Activated CD8-positive, alpha-beta T cell treated with anti-CD3 and anti-CD28 coated beads for 36 hours (primary cell): ENCODE measurements at places on chromosomes 7 and 10.

DNA sequence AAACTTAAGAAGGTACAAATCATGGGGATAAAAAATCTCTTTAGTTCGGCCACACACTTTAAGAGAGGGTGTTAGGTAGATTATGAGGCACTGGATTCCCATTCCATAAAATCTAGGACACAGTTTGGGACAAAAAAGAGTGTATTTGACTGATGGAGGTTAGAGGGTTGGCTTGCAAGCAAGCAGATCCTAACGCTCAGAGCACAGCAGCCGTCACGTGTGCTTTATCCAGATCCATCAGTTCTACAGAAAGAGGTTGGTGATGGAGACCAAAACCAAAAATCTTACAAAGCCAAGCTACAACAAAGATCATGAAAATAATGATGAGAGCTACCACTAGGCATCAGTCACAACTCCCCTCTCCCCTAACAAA, 549.4 kb downstream of the TNS3 start:
- no peak for DNase-seq
- no peaks in the 10 kb centered on the region for H3K4me1 ChIP-seq
- H3K36me3 ChIP-seq, result no peaks in the 10 kb centered on the region
- no peak overlapping the region for H3K27ac ChIP-seq

DNA sequence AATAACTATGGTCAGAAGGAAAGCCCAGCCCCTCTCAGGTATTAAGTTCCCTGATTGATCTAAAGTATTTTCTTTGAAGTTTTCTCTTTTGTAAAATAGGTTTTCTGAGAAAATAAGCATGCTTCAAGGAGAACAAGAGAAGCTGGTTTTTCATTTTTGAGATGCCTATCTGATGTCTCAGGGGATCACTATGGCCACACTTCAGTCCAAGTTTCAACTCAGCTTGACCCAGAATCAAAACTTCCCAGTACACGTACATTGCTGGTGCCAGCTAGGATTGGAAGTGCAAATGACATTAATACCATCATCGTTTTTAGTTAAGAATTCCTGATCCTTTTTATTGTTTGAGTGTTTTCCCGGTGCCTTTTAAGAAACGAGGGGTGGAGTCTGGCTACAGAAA, 7.2 kb downstream of the ITIH5 start:
- no peaks in the 10 kb centered on the region for H3K4me1 ChIP-seq
- no peak overlapping the region for H3K4me3 ChIP-seq
- no peak for DNase-seq
- peaks cover 16% of the 10 kb centered on the region for H3K27me3 ChIP-seq
- H3K36me3 ChIP-seq, result no peaks in the 10 kb centered on the region

DNA sequence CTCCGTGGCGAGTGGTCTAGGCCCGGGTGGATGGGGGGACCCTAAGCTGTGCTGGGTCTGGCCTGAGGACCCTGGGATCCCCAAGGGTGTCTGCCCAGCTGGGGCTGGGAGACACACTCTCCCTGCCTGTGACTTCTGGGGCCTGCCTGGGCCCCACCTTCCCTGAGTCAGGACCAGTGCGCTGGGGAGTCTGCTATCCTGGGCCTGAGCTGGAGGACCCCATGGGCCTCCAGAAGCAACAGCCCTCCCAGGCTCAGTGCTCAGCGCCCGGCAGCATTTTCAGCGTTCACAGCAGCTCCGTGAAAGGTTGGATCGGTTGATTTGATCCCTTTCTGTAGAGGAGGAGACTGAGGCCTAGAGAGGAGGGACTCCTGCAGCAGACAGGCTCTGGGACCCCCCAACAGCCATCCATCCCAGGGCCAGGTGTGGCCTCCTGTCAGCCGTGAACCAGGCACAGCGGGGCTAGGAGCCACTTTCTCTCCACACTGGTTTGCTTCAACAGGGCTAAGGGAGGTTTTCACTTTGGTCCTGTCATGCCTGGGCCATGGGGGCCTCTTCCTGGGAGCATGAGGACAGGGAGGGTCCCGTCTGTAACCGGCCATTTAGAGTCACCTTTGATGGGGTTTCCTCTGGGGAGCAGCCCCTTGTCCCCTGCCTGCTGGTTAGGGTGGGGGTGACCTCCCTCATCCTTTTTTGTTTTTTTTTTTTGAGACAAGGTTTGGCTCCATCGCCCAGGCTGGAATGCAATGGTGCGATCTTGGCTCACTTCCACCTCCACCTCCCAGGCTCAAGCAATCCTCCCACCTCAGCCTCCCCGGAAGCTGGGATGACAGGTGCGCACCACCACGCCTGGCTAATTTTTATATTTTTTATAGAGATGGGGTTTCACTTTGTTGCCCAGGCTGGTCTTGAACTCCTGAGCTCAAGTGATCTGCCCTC, 12.4 kb downstream of the FOXL3 start:
- no peak overlapping the region for H3K27ac ChIP-seq
- H3K27me3 ChIP-seq, result no peaks in the 10 kb centered on the region
- H3K4me3 ChIP-seq, result no peak overlapping the region

- H3K4me1 ChIP-seq, result peaks cover 8% of the 10 kb centered on the region
- peaks cover 45% of the 10 kb centered on the region for H3K27me3 ChIP-seq
These were observed 148.7 kb upstream of the MKI67 start for GRCh38 chr10:128274938-128275337.

DNA sequence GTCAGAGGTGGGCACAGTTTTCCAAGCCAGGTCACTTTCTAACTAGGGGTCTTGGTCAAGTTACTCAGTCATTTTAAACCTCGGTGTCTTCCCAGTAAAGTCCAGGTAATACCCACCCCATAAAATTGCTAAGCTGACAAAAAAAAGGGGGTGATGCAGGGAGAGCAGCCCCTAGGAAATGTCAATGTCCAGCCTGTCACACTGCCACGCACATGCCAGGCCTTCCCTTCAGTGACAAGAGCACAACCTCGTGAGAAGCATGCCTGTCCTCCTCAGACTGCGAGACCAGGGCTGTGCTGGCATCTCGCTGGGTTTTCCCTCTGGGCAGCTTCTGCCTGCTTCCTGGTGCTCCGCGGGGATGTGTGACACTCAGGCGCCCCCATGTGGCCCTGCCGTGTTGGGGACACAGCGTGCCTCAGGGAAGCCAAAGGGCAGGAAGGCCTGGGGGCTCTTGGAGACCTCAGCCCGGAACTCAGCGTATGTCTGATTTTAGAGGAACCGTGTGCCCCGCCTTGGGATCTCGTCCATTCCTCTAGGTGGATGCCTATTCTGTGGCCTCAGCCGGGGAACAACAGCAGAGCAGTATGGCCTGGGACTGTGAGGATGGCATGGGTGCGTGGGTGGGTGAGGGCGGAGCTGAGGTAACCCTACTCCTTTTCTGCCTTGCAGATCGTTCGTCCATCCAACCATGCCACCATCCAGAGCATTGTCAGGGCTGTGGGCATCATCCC, 10.2 kb upstream of the GDF2 start:
- peaks cover 20% of the 10 kb centered on the region for H3K4me1 ChIP-seq
- H3K36me3 ChIP-seq, result no peaks in the 10 kb centered on the region
- H3K4me3 ChIP-seq, result no peak overlapping the region
- H3K27ac ChIP-seq, result peak overlapping the region; percentile 72
- DNase-seq, result peak; percentile 92
- no peaks in the 10 kb centered on the region for H3K27me3 ChIP-seq

DNA sequence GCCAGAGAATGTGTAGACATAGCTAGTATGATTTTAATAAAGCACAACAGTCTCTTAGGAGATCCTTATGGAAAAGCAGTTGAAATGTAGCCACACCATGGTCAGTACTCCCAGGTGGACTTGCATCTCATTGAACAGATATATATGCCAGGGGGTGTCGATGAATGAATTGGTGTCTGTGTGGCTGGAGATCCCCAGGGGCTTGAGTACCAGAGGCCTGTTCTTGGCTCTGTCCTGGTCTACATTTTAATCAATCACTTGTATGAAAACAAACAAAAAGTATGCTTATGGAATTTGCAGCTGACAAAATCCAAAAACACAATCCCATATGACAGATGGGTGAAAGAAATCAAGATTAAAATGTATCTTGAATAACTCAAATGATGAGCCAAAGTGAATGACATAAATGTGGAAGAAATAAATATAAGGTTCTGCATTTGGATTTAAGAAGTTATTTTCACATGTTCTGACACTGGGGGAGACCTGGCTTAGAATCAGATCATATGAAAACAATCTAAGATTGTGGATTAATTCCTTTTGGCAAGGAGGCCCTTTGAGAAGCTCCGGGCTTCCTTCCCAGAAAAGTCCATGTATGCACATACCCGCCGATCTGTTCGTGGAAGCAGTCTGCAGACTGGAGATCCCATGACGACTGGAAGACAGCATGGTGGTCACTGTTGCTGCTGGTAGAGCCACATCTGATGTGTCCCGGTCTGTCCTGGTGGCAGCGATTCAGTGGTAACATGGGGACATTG, 15.6 kb downstream of the CLEC2L start:
- no peaks in the 10 kb centered on the region for H3K4me1 ChIP-seq
- no peak for DNase-seq
- H3K27ac ChIP-seq, result no peak overlapping the region

DNA sequence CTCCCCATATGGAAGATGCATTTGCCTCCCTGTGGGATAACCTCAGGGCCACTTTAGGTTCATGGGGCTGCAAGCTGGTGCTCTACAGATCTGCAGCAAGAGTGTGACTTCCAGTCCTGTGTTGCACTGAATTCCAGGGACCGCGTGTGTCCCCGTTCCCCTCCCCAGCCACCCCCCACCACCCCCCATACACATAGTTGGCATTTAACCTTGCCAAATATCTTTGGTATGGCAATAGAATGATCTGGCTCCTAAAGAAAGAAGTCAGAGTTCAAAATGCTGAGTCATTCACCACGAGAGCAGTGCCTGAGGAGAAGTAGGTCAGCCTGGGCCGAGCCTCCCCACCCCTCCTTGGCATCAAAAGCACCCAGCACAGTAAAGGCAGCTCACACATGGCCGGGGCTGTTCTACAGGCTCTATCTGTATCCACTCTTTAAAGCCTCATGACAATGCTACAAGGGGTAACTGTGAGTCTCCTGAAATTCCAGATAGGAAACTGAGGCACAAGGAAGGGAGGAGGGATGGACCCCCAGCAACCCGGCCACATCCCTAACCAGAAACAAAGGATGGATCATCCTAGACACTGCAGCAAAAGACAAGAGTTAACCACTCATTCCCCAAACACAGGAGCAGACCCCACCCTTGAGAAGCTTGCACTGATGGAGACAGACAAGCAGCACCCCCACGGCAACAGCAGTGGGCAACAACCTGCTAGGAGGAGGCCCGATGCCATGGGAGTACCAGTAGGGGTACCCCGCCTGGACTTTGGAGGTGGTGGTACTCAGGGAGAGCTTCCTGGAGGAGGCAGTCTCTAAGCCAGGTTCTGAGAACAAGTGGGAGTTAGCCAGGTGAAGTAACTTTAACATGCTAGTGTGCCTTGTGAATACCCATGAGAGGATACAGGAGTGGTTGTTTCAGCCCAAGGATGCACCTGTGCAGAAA, 70.3 kb upstream of the NANOS1 start:
- peak; percentile 12 for DNase-seq
- H3K27ac ChIP-seq, result no peak overlapping the region
- no peaks in the 10 kb centered on the region for H3K4me1 ChIP-seq

- H3K27me3 ChIP-seq, result no peaks in the 10 kb centered on the region
- no peak overlapping the region for H3K27ac ChIP-seq
- no peak overlapping the region for H3K4me3 ChIP-seq
- peaks cover 35% of the 10 kb centered on the region for H3K36me3 ChIP-seq
These were observed 108.7 kb downstream of the TYW1 start for GRCh38 chr7:67105377-67105776.

DNA sequence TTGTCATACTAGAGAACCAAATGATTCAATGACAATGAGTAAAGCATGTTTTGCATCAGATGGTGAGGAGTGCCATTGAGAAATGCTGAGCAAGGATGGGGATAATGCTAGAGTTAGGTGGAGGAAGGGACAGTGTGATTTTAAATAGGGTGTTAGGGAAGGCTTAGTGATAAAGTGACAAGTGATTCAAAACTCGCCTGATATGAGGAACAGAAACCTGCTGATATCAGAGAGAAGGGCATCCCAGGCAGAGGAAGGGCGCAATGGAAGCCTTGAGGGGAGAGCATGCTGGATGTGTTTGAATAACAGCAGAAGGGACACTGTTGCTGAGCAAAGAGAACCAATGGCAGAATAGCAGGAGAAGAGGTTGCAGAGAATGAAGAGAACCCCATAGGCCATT, 196.2 kb downstream of the NRG3 start:
- no peaks in the 10 kb centered on the region for H3K27me3 ChIP-seq
- no peak for DNase-seq
- H3K4me3 ChIP-seq, result no peak overlapping the region
- no peaks in the 10 kb centered on the region for H3K4me1 ChIP-seq
- no peak overlapping the region for H3K27ac ChIP-seq

- H3K27me3 ChIP-seq, result no peaks in the 10 kb centered on the region
- DNase-seq, result peak; percentile 55
- no peak overlapping the region for H3K4me3 ChIP-seq
- no peaks in the 10 kb centered on the region for H3K36me3 ChIP-seq
- peaks cover 15% of the 10 kb centered on the region for H3K4me1 ChIP-seq
These were observed 2.9 kb upstream of the MYOZ1 start for GRCh38 chr10:73644015-73644743.

DNA sequence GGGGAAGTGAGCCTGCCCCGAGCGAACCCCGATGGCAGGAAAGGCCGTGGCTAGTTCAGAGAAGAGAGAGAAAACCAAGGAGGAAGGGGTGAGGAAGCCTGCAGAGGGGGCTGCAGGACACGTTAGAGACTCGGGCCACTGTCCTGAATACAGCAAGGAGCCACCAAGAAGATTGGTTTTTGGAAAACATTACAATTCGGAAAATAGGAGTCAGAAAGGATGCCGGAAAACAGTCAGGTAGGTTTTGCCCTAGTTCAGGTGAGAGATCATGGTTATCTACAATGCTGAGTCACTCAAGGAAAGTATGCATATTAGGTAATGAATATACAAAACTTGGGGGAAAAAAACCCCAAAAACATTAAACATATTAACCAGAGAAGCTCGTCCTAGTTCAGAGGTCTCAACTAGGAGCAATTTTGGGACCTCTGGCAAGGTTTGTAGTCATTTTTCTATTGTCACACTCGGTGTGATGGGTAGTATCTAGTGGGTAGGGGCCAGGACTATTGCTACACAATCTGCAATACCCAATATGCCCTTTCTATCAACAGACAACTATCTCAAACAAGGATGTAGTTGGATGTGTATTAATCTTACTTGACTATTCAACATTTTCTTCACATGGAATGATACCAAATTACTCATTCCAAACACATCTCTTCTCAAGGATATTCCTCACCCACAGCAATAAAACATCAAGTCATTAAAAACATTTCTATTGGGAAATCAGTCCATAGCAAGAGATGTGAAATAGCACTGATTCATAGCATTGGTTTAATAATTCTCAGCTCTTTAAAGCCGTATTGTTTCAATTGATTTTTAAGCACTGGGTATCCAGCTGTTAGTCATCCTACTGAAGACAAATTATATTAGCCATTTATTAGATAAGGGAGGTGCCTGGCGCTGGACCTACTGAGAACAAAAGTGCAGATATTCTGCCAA, 74.4 kb upstream of the RSU1 start:
- H3K4me1 ChIP-seq, result peaks cover 10% of the 10 kb centered on the region
- no peaks in the 10 kb centered on the region for H3K36me3 ChIP-seq
- peak overlapping the region; percentile 54 for H3K4me3 ChIP-seq
- H3K27ac ChIP-seq, result peak overlapping the region; percentile 48
- peak; percentile 70 for DNase-seq
- no peaks in the 10 kb centered on the region for H3K27me3 ChIP-seq

- H3K36me3 ChIP-seq, result peaks cover 10% of the 10 kb centered on the region
- peaks cover 26% of the 10 kb centered on the region for H3K4me1 ChIP-seq
- no peaks in the 10 kb centered on the region for H3K27me3 ChIP-seq
- DNase-seq, result peak; percentile 37
- peak overlapping the region; percentile 75 for H3K27ac ChIP-seq
These were observed 9.3 kb downstream of the ARL3 start for GRCh38 chr10:102704915-102705314.

GRCh38 chr7:134709197-134709596, 62.5 kb downstream of the BPGM start:
- H3K36me3 ChIP-seq, result no peaks in the 10 kb centered on the region
- no peak overlapping the region for H3K27ac ChIP-seq
- peaks cover 17% of the 10 kb centered on the region for H3K4me1 ChIP-seq
